ENCODE measurements at places on chromosomes 3 and 15.

DNA sequence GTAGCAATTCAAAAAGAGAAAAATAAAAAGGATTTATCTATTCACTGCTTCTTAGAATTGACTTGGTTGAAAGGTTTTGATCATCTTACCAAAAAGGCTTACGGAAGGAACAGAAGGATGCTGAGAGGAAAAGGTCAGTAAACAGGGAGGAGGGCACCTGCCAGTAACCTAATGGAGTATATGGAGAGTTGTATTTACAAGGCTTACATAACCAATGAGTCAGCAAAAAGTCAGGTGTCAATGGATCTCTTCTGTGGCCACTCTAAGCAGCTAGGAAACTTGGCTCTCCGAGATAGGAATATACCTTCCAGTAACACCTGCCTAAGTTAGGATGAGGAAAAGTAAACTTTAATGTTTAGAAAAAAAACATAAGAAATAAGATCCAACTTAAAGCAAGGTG lies 80.5 kb upstream of the PLXND1 start:
- DNase-seq = peak; percentile 62

- no peak for DNase-seq
Observed at GRCh38 chr3:30355622-30356021, 250.8 kb upstream of the TGFBR2 start.

- no peak for DNase-seq
Observed at GRCh38 chr3:105927741-105928140, 58.9 kb upstream of the CBLB start.

- no peak for DNase-seq
Observed at GRCh38 chr3:4814305-4814903, 164.8 kb upstream of the BHLHE40 start.

DNA sequence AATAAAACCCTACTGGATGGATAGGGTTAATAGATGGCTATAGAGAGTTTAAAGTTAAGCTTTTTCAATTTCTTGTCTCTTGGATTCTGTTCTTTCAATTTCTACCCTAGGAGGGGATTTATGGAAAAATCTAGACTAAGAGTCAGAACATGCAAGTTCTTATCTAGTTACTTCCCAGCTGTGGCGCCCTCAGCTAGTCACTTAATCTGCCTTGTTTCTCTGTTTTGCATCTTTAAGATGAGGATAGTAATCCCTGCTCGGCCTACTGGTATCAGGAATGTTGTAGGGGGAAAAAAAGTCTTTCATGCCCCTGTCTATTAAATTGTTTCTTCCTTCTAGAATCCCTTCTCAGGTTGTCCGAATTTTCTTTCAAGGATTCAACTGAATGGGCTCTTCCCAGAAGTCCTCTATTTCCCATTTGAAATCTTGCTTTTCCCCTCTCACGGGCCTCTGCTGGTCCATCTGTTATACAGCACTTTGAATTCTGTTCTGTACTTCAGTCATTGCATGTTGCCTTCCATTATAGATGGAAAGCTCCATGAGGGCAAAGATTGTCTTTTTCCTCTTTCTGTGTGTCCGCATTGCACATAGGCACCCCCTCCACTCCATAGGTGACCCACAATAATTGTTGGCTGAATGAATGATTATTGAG lies 4.4 kb downstream of the KCTD6 start:
- DNase-seq = no peak

GRCh38 chr3:139292711-139293664 lies 50.8 kb upstream of the MRPS22 start:
- no peak for DNase-seq

GRCh38 chr3:114231616-114232015 lies 5.8 kb downstream of the ZNF80 start:
- DNase-seq = no peak

GRCh38 chr3:192302721-192303120 lies 424.6 kb downstream of the FGF12 start:
- no peak for DNase-seq

DNA sequence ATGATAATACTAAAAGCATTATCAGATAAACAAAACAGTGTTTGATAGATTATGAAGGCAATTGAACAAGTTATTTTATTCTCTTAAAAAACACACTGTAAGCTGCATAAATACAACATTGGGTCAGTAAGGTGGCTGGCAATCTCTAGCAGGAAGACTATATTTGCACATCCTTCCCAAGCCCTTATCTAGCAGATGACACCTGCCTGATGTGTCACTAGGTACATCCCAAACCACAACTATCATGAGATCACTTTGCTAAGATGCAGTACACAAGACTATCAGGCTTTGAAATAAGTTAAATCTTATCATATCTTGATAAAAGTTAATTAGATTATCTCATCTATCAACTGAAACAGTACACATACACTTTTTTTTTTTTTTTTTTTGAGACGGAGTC lies 417.4 kb downstream of the MECOM start:
- DNase-seq = no peak

DNA sequence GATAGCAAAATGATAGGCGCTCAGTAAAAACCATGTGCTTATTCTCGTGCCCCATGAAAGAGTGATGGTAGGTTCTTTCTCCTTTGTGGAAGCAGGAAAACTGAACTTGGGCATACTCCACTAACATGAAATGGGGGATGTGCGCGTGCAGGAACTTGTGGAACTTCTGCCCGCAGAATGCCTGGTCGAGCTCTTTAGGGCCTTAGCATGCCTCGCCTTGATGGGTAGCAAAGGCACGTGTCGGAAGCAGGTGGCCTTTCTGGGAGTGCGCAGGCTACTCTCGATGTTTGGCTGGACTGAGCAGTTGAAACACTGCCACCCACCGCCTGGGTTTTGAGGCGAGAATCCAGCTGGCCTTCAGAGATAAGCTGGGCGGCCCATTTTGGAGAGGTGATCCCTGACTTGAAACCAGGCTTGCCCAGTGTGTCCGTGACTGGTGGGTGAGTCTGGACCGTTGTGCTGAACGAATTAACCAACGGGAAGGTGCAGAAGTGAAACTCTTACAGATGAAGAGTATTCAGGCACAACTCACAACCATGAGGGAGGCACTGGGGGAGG lies 842 bp downstream of the PCCB start:
- peak; percentile 48 for DNase-seq

- no peak for DNase-seq
Observed at GRCh38 chr3:52019352-52020080, 23.8 kb upstream of the RPL29 start.

DNA sequence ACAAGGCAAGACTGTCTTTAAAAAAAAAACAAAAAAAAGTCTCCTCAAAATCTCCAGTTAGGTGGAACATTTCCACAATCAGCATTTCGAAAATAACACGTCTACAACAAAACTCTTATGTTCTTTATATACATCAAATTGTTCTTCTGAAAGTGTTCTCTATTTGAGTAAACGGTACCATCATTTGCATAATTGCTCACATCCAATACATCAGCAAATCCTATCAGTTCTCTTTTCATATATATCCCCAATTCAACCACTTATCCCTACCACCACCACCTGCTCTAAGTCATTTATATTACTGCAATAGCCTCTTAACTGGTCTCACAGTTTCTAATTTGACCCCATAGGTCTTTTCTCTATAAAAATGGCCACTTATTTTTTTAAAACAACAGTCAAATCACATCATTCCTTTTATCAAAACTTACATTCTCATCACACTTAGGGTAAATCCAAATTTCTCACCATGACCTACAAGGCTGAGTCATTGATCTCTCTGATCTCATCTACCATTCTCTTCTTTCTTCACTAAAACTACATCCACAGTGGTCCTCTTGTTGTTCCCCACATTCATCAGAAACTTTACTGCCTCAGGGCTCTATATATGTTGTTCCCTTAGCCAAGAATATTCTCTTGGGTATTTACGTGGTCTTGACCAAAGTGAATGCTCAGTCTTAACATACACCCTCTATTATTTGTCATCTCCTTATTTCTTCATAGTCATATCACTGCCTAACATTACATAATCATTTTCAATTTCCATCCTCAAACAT lies 237.0 kb downstream of the SCAPER start:
- no peak for DNase-seq

DNA sequence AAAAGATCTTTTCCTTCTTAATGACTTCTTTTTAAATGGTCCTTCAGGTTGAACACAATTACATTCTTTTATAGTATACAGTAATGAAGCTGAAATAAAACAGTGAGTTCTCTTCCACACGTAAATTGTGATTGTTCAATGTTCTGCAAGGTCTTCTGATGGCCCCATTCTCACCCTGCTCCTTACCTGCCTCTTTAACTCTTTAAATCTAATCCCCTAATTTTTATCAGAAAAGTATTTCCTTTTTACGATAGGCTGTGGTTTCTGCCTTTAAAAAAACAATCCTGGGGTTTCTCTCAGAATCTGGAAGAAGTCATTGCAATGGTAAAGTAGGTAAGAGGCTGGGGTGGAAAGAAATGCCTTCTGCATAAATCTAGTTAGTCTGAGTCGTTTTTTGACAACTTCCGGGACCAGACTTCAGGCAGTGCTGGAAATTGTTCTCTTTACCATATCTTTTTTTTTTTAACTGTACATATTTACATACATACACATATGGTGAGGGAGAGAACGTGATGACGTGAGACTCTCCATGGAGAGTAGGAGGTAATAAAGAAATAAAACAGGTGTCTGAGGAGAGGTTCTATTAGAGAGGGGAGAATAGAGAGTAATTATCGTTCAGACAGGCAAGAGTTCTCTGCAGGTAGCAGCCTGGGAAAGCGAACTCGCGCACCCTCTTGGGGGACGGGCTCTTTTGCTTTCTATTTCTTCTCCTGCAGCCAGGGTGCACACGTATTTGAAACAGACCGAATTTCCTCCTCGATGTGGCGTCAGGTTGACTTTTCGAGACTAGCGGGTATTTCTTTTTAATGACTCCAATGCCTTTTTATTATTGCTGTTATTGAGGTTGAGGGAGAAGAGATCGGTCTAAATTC lies at the start of gene SIDT1:
SIDT1 (plus strand) TSS at position 730 of the 872 bp plus-strand sequence. CDS start 467 bp downstream, outside the sequence.
- no peak for DNase-seq

GRCh38 chr3:65352951-65353350 lies 665.2 kb upstream of the ADAMTS9 start:
- no peak for DNase-seq

GRCh38 chr15:33453761-33454160 lies 143.0 kb downstream of the RYR3 start:
- DNase-seq = no peak

DNA sequence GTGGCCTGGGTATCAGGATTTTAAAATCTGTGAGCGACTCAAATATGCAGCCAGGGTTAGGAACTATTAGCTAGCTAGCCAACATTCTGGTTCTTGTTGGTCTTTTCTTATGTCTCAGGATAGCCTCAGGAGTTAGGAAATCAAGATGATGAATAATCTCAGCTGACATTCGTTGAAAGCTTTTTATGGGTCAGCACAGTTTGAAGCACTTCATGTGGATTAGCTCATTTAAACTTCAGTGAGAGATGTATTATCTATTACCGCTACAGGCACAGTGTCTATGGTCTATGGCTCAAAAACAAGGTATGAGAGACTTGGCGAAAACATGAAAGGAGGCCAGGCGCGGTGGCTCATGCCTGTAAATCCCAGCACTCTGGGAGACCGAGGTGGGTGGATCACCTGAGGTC lies 187.5 kb upstream of the THRB start:
- no peak for DNase-seq

DNA sequence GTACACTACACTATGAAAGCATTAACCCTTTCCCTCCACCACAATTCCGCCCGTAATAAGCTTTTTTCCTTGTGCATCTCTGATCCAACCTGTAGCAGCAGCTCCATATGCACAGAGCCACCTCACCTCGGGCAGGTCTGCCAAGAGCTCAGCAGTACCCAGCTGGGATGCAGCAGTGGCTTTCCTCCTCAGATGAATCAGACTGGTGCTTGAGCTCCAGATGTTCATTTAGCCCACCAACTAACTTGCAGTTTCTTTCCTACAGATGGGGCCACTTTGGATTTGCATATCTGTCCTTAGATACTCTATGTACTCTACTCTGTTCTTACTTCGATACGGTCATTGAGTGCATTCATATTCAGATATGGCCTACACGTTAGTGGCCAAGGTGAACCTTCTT lies 14.8 kb upstream of the FSIP1 start:
- no peak for DNase-seq

GRCh38 chr3:29169451-29169850 lies 111.4 kb upstream of the RBMS3 start:
- DNase-seq = no peak

- no peak for DNase-seq
Observed at GRCh38 chr3:52061121-52061910, 4.9 kb upstream of the DUSP7 start.

GRCh38 chr3:186937017-186937875 lies 6.9 kb downstream of the ST6GAL1 start:
- DNase-seq = no peak

- DNase-seq = no peak
Observed at GRCh38 chr15:86829245-86829644, 749.6 kb downstream of the AGBL1 start.

- DNase-seq = no peak
Observed at GRCh38 chr3:49668414-49668797, 5.7 kb upstream of the APEH start.

GRCh38 chr3:145951441-145951840 lies 209.5 kb downstream of the PLOD2 start:
- no peak for DNase-seq

DNA sequence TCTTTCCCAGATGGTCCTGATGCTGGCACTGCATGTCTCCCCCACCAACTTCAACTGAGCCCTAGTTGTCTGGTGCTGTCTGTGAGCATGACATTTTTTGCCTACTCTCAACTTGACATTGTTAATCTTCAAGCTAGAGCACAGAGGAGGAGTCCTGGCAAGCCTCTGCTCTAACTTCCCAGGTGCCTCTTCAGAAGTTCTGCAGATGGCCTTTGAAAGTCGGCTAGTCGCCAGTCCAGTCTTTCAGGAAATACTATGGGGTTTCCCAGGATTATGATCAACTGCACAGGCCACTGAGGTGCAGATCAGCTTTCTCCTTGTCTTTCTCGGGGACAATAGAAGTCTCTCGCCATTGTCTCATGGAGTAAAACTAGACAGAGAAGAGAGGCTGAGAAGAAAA lies 86.7 kb downstream of the ST8SIA2 start:
- DNase-seq = no peak

- no peak for DNase-seq
Observed at GRCh38 chr15:81222007-81222406, 25.3 kb downstream of the IL16 start.

DNA sequence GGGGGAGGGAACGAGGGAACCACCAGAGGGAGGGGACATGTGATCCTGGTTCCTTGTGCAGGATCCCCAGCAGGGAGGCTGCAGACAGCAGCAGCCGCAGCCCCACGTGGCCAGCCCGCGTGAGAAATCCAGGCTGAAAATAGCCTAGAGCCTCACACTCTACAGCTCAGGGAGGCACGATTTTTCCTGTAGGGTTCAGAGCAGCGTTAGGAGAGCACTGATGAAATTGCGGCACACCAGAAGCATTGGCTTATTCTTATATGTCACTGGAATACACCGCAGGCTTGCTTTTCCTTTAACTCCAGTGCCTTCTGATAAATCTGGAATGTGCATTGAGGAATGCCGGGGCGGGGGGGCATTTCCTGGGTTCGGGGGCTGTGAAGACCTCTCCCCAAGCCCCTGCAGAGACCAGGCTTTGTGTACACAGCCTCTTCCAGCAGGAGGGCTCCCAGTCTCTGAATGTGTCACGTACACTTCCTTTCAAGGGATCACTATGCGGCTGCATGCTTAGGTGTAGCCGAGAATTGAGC lies 193.0 kb downstream of the ATP10A start:
- no peak for DNase-seq

- no peak for DNase-seq
Observed at GRCh38 chr3:187941135-187941847, 196.0 kb upstream of the BCL6 start.

GRCh38 chr15:79930516-79930915 lies 33.7 kb upstream of the MTHFS start:
- DNase-seq = no peak

- no peak for DNase-seq
Observed at GRCh38 chr15:83039206-83039605, 27.8 kb upstream of the C15orf40 start.

GRCh38 chr3:86958534-86958933 lies 32.4 kb downstream of the VGLL3 start:
- no peak for DNase-seq
